ENCODE measurements at places on chromosomes 3 and 15. TPM values are rescaled to one million over a fixed set of nuclear protein-coding genes. Genes with fewer than 3 reads are reported as not detected.

DNA sequence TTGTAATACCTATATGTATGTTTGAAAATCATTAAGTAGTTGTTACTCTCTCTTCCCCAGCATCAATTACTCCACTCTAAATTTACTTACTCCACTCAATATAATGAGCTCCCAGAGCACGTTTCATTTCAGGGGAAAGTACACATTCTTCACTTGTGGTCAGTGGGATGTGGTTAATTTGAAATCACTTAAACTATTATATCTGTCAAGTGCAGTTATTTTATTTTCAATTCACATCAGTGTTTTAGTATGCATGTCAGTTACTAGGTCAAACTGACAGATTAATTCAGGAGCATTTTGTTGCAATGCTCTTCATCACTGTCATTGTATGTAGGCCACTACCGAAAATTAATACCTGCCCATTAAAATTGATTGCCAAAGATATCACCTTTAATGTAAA is 376.1 kb downstream of the ZIC4 start:
- DNase-seq: no peak

DNA sequence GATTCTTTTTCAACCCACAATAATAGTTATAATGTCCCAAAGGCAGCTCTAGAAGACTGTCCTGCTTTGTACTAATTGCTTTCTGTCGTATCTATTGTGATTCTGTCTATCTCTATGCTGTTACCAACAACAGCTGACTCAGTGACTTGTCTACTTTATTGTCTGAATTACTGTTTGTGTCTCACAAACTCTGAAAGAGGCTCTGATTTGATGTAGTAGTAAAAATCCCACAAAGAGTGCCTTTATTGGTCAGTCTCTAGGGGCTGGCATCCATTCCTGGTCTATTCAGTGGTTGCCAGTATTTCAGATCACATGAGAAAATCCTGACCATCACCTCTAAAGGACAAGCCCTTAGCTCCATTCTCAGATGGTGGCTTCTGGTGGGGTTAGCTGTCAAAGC is 254.2 kb downstream of the NSUN3 start:
- DNase-seq: no peak

The IMPG2 gene
- total RNA-seq: 0.06 TPM

The TMC3 gene
- total RNA-seq: not detected

- no peak for DNase-seq
Measured at GRCh38 chr15:100468285-100468684, 60.5 kb downstream of the CERS3 start.

DNA sequence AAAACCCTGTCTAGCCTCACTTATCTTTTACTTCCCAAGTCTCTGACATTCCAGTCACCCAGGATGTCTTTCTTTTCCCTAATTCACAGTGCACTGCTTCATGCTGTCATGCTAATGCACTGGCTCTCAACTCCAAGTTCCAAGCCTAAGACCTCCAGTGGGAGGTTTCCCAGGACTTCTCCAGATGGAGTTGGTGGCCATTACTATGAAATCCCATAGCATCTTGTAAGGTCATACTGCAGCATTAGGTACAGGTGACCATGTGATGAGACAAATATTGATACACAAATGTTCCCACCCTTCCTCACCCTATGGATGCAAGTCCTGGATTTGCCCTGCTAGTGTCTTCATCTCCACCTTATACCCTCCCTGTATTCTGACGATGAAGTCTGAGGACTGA is 138.6 kb upstream of the PRICKLE2 start:
- no peak for DNase-seq

DNA sequence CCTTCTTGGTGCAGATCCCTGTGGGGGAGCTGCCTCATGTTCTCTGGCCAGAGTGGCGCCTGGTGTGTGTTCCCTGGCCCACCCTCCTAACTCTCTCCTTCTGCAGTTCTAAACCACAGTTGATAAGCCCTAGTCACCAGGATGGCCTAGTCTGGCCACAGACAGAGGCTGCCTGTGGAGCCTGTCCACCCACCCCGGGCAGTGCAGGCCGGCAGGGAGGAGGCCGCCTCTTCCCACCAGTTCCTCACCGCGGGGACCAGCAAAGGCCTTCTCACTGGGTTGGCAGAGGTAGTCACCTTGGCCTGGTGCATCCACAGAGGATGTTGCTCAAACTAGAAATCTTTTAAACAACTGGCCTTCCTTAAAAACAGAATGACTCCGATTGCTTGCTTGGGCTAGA is 276.4 kb upstream of the TTC14 start:
- no peak for DNase-seq

The SEMA6D gene
- 1.6 TPM for total RNA-seq
